ENCODE measurements at places on chromosomes 7 and 10. TPM values are rescaled to one million over a fixed set of nuclear protein-coding genes. Genes with fewer than 3 reads are reported as not detected.
A peak's percentile ranks its signal among the peaks of the same experiment; 100 is the strongest.

The FGL2 gene
- total RNA-seq = not detected

The PNLIP gene
- not detected for total RNA-seq

The ABCB1 gene
- total RNA-seq = 0.15 TPM

The RPEL1 gene
- total RNA-seq = 0.13 TPM

The SPDYE2B gene
- not detected for total RNA-seq

The MMP21 gene
- total RNA-seq = not detected

The PLAC9 gene
- 7.8 TPM for total RNA-seq

The KAZALD1 gene
- 3.6 TPM for total RNA-seq

The GPR26 gene
- total RNA-seq = 0.07 TPM

The PIK3CG gene
- total RNA-seq = not detected

The PTN gene
- total RNA-seq = 16.8 TPM

The DPCD gene
- total RNA-seq = 20.7 TPM

The RBM20 gene
- 0.17 TPM for total RNA-seq

The TCERG1L gene
- 3.3 TPM for total RNA-seq

The SLC16A9 gene
- total RNA-seq = 4.3 TPM

GRCh38 chr7:133652547-133652946 lies 399.7 kb downstream of the EXOC4 start:
- no peak for DNase-seq

- DNase-seq = no peak
Measured at GRCh38 chr10:32060347-32060746, 4.1 kb upstream of the KIF5B start.

DNA sequence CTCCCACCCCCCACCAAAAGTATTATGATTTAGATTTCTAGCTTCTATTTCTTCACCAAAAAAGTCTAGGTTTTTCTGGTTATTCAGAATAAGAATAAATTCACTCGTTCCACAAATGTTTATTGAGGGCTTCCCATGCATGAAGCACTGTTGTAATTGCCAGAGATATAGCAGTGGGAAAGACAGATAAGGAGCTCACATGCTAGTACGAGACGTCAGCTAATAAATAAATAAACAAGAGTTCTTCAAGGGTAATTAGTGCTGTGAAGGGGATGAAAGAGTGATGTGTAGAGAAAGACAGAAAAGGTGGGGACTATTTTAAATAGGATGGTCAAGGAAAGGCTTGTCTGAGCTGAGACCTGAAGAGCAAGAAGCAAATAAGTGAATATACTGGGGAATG lies 38.1 kb upstream of the SEPTIN7 start:
- no peak for DNase-seq

DNA sequence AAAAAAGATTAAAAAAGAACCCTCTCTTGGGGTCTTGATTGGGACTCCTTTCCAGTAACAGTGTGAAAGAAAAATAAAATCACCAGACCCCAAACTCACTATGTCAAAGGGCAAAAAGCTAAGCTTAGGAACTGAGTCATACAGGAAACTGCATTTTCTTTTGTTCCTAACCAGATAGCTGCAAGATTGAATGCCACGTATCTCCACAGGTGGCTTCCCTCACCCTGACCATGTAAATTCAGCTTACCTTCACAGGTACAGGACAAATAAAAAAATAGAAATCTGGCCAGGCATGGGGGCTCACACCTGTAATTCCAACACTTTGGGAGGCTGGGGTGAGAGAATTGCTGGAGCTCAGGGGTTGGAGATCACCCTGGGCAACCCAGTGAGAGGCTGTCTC lies 32.5 kb upstream of the EIF4H start:
- DNase-seq = peak; percentile 50

- DNase-seq = no peak
Measured at GRCh38 chr7:1061180-1061579, 16.8 kb downstream of the GPR146 start.

DNA sequence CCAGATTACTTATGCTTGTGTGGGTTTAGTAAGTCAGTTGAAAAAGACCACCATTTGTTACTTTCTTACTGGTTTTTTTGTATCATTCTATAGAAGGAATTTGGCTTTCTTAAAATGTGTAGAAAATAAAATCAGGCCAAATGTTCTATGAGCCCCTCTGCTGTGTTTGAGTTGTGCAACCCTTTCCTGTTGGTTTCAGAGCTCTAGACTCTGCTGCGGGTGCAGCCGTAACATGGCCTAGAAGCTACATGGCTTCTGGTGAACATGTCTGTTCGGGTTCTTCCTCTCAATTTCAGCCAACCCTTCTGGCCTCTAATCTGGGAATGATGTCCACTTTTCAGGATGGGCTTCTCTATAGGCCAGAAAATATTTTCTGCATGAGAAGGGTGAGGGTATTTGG lies 56.6 kb upstream of the RAB18 start:
- DNase-seq = no peak

DNA sequence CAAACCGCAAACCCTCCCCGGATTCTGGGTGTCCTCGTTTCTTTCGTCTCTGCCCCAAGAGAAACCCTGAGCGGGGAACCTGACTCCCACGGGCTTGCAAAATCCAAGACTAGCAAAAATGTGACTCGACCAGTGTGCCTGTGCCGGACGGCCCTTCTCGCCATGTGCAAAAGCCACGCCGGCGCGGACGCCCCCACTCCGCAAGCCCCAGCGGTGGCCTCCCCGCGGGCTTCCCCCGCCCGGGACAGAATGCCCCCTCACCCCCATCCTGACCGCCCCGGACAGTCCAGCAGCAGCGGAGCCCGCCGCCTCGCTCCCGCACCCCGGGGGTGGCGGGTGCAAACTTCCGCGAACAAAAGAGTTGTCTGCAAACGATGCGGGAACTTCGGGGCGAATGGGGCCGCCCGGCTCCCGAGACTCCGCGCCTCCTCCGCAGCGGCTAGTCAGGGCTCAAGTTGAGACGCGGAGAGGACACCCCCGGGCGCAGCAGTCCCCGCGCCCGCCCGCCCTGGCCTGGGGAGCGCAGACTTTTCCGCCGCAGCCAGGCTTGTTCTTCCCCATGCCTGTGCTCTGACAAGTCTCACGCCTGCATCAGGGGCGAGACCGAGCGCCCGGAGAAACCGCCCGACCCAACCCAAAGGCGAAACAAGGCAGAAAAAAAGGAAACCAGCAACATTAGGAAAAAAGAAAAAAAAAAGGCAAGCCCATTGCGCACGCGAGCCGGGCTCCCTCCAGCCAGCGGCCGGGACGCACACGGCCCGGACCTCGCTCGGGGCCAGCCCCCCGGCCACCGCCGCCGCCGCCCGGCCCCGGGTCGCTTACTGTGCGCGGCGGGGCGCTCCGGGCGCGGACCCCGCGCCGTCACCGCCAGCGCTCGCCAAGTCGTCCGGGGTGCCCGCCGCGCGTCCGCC lies 732 bp downstream of the FAM53B start:
- no peak for DNase-seq

GRCh38 chr10:51159841-51160240 lies 85.6 kb downstream of the PRKG1 start:
- no peak for DNase-seq

- no peak for DNase-seq
Measured at GRCh38 chr10:79943871-79944270, 5.0 kb downstream of the SFTPD start.

- DNase-seq = peak; percentile 23
Measured at GRCh38 chr7:73905360-73905759, 44.4 kb downstream of the TMEM270 start.

DNA sequence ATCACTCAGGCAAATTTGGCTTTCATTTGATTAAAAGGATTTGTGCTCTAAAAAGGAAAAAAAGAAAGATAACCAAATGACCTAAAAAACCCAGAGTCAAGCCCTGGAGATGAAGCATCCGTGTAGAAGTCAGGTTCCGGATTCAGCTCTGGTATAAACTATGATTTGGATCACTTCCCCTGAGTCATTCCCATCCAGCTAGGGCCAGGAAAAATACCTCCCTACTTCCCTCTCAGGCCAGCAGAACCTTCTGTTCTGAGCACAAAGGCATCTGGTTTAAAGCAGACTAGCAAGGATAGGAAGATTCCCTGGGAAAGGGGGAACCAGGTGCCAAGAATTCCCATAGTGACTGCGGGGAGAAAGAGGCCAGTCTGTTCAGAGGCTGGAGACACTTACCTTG lies 25.7 kb upstream of the NDST2 start:
- DNase-seq = no peak

- no peak for DNase-seq
Measured at GRCh38 chr7:104206841-104207240, 972 bp downstream of the ORC5 start.

DNA sequence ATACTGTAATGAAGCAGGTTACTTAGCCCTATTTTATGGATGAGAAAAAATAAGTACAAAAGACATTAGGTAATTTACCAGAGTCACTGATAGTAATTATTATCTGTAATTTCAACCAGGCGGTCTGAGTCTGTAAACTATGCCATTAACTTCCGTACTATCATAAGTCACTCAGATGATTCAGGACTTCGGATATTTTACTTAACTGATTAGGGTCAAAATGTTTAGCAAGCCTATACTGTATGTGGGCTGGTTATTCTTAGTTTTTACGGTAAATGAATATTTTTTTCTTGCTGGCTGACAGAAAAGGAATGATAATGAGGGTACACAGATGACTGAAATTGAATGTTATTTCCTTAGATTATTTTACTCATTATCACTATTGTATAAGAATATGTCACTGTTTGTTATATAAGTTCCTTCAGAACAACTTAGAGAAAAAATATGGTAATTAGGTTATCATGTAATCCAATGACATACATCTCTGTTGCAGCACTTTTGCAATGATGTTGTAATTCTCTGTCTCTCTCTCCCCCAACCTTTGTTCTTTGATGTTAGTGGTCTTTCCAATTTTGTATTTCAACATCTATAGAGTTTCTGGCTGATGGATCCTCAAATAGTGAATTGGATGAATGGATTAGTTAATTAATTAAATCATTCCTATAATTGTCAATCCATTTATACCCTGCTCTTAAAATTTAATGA lies 165.6 kb downstream of the ZEB1 start:
- DNase-seq = no peak

GRCh38 chr10:117503244-117504205 lies 39.0 kb upstream of the EMX2 start:
- peak; percentile 20 for DNase-seq

GRCh38 chr10:79099898-79100448 lies 31.2 kb downstream of the ZMIZ1 start:
- no peak for DNase-seq

GRCh38 chr7:120460949-120461348 lies 188.0 kb downstream of the KCND2 start:
- DNase-seq = peak; percentile 28

DNA sequence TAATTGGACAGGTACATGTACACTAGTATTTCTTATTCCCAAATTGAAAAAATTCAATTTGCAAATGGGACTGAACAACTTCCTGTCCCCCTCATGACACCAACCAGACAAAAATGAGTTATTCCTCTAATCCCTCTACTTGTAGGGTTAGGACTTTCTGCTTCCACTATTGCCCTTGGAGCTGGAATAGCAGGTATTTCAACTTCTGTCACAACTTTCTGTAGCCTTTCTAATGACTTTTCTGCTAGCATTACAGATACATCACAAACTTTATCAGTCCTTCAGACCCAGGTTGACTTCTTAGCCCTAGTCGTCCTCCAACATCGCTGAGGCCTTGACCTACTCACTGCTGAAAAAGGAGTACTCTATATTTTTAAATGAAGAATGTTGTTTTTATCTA lies 6.4 kb downstream of the CYP3A7 start:
- DNase-seq = no peak

- peak; percentile 81 for DNase-seq
Measured at GRCh38 chr7:133139350-133139749, 57.5 kb upstream of the CHCHD3 start.

- peak; percentile 56 for DNase-seq
Measured at GRCh38 chr7:43112459-43112940, at the start of gene HECW1. TSS of gene HECW1 (plus strand) at chr7:43112647. CDS start at chr7:43243906, 131,259 bp downstream.

- no peak for DNase-seq
Measured at GRCh38 chr7:79968894-79969293, 165.7 kb upstream of the GNAI1 start.

DNA sequence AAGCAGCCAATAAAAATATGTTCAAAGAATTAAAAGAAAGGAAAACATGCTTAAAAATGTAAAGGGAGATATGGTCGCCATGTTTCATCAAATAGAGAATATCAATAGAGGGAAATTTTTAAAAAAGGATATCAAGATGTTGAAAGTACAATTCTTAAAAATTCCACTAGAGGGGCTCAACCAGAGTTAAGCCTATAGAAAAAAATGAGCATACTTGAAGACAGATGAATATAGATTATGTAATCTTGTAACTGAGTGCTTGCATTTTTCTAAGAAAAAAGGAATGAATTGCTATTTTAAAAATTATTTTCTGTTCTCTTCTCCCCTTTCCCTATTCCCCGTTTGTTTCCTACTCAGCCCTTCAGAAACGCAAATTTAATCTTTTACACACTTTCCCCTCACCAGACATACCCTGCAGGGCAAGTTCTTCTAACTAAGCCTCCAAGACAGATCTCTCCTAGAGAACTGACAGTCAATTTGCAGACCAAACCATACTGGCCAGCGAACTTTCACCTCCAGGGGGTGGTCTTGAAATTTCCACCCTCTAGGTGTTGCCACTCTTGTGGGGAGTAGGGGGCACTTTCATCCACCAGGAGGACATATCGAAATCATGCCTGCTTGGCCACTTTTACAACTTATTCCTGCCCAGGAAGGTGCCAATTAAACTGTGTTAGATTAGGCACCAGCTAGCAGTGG lies 67.7 kb downstream of the NSUN6 start:
- DNase-seq = no peak

- peak; percentile 34 for DNase-seq
Measured at GRCh38 chr7:132004529-132004928, 448.1 kb upstream of the PODXL start.

GRCh38 chr7:13743226-13743625 lies 246.2 kb downstream of the ETV1 start:
- DNase-seq = no peak

GRCh38 chr10:49152663-49153062 lies 18.8 kb upstream of the FAM170B start:
- DNase-seq = no peak

GRCh38 chr10:123355748-123356481 lies 201.7 kb downstream of the BUB3 start:
- DNase-seq = no peak

GRCh38 chr7:73858807-73859206 lies 2.2 kb upstream of the TMEM270 start:
- no peak for DNase-seq

- DNase-seq = no peak
Measured at GRCh38 chr10:63227207-63227895, 94.2 kb downstream of the NRBF2 start.

- no peak for DNase-seq
Measured at GRCh38 chr7:135682191-135682590, 19.9 kb downstream of the STMP1 start.

GRCh38 chr7:106772655-106773108 lies 92.4 kb upstream of the PIK3CG start:
- no peak for DNase-seq

- DNase-seq = peak; percentile 43
Measured at GRCh38 chr7:44541028-44541869, at the start of gene NPC1L1. TSS of gene NPC1L1 (minus strand) at chr7:44541330. CDS start at chr7:44541259, 71 bp downstream.
